ENCODE measurements at places on chromosomes 16 and 17.

DNA sequence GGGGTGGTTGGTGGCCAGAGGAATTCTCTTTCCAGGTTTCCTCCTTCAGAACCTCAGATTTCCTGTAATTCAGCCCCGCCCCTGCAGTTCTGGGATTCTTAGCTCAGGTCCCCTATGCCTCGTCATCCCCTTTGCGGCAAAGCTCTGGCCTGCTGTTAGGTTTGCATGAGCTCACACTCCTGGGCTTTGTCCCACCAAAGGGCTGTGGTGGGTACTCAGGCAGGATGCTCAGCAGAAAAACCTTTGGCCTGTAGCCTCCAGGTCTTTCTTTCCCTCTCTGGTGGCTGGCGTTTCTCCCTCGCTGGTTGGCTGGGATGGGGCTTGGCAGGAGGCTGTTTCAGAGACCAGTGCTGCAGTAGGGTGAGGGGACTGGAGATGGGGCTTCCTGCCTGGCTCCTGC is 9.6 kb upstream of the PLEKHG4 start:
- no peaks in the 10 kb centered on the region for H3K4me1 ChIP-seq
- H3K36me3 ChIP-seq = no peaks in the 10 kb centered on the region

GRCh38 chr16:64408699-64409098 is 713.2 kb downstream of the CDH11 start:
- no peaks in the 10 kb centered on the region for H3K36me3 ChIP-seq
- H3K4me1 ChIP-seq = peaks cover under 1% of the 10 kb centered on the region
- no peaks in the 10 kb centered on the region for H3K27me3 ChIP-seq
- no peak overlapping the region for H3K4me3 ChIP-seq
- no peak overlapping the region for H3K27ac ChIP-seq
- DNase-seq = no peak

- H3K27ac ChIP-seq = no peak overlapping the region
- H3K4me1 ChIP-seq = peaks cover 40% of the 10 kb centered on the region
- DNase-seq = no peak
- peaks cover 56% of the 10 kb centered on the region for H3K36me3 ChIP-seq
- H3K4me3 ChIP-seq = no peak overlapping the region
- H3K27me3 ChIP-seq = no peaks in the 10 kb centered on the region
These were observed 25.4 kb upstream of the ITGB4 start for GRCh38 chr17:75695830-75696271.

GRCh38 chr17:79843816-79844800 is 4.9 kb upstream of the CBX4 start:
- peaks cover 38% of the 10 kb centered on the region for H3K27me3 ChIP-seq
- DNase-seq = peak; percentile 88
- peak overlapping the region; percentile 69 for H3K27ac ChIP-seq
- peak overlapping the region; percentile 64 for H3K4me3 ChIP-seq
- H3K4me1 ChIP-seq = peaks cover 48% of the 10 kb centered on the region
- H3K36me3 ChIP-seq = no peaks in the 10 kb centered on the region

DNA sequence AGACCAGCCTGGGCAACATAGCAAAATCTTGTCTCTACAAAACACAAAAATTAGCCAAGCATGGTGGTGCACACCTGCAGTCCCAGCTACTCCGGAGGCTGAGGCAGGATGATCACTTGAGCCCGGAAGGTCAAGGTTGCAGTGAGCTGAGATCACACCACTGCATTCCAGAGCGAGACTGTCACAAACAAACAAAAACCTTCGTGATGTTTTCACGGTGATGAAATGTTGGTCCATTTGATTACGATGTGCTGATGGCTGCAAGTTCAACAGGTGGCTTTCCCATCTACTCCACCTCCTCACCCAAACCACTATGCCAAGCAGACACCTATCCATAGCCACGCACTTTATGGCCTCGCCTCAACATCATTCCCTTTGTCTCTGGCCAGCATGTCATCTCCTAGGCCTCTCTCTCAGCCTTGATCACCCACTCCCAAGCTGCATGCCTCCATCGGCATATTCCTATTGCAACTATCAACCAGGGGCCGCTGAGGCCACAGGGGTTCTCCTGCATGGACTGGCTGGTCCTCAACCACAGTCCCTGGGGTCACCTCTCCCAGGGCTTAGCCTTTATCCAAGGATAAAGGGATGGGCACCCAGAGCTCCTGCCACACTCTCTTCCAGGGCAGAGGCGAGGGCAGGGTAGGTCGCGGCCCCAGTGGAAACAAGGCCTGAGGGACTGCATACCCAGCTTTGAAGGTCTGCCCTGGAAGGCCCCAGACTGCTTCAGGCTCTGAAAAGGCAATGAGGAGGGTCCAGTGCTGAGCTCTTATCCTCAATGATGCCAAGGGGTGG is 17.1 kb upstream of the ALOX15B start:
- no peak overlapping the region for H3K4me3 ChIP-seq
- H3K4me1 ChIP-seq = peaks cover 29% of the 10 kb centered on the region
- DNase-seq = peak; percentile 37
- no peaks in the 10 kb centered on the region for H3K36me3 ChIP-seq
- H3K27me3 ChIP-seq = no peaks in the 10 kb centered on the region

DNA sequence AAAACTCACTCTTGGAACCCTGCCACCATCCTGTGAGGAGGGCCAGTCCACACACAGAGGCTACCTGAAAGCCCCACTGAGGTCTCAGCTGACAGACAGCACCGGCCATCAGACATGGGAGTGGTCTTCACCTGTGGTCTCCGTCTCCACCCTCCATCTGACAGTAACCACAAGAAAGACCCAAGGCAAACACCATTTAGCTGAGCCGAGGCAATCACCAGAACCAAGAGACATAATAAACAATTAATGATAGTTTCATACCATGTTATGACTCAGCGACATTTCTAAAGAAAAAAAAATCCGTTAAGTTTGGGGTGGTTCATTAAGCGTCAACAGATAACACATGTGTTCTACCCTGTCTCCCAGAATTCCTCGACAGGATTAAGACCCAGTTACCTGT is 6.1 kb upstream of the EVPLL start:
- H3K36me3 ChIP-seq = no peaks in the 10 kb centered on the region
- no peak overlapping the region for H3K27ac ChIP-seq
- no peaks in the 10 kb centered on the region for H3K4me1 ChIP-seq
- H3K27me3 ChIP-seq = no peaks in the 10 kb centered on the region

GRCh38 chr16:20674684-20675487 is 22.6 kb downstream of the ACSM1 start:
- no peaks in the 10 kb centered on the region for H3K36me3 ChIP-seq
- peak overlapping the region; percentile 49 for H3K27ac ChIP-seq
- H3K4me3 ChIP-seq = peak overlapping the region; percentile 44

DNA sequence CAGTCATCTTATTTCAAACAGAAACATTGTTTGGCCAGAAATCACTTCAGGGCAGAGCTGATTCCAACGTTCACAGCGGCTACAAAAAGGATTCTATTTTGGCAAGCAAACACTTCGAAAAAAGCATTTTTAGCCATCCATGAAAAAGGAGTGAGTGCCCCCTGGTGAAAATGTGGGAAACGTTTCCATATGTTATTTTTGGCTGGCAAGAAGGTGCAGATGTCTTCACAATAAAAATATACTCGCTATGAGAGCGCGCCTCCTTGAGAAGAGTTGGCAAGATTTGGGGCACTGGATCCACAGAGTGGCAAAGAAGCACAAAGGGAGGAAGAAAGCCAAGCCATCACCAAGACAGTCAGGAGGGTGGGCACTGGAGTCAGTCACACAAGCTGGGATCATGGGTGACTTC is 191.1 kb downstream of the CHD9NB start:
- no peaks in the 10 kb centered on the region for H3K4me1 ChIP-seq
- DNase-seq = no peak
- no peak overlapping the region for H3K27ac ChIP-seq
- H3K27me3 ChIP-seq = no peaks in the 10 kb centered on the region
- no peaks in the 10 kb centered on the region for H3K36me3 ChIP-seq

DNA sequence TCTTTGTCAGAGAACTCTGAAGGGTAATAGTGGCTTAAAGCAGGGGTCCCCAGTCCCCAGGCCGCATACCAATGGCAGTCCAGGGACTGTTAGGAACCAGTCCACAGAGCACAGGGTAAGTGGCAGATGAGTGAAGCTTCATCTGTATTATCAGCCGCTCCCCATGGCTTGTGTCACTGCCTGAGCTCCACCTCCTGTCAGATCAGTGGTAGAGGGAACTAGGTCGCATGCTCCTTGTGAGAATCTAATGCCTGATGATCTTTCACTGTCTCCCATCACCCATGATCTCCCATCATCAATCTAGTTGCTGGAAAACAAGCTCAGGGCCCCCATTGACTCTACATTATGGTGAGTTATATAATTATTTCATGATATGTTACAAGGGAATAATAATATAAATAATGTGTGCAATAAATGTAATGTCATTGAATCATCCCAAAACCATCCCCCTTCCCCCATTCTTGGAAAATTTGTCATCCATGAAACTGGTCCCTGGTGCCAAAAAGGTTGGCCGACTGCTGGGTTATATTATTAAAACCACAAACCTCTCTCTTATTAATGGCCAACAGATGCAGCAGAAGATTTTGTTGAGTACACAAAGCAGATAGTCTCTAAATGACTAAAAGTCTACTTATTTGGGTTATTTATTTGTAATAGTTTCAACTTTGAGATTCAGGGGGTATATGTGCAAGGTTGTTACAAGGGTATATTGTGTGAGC is 782.7 kb downstream of the CDH11 start:
- no peaks in the 10 kb centered on the region for H3K36me3 ChIP-seq
- no peaks in the 10 kb centered on the region for H3K4me1 ChIP-seq
- no peak for DNase-seq
- H3K27me3 ChIP-seq = no peaks in the 10 kb centered on the region
- no peak overlapping the region for H3K27ac ChIP-seq
- no peak overlapping the region for H3K4me3 ChIP-seq
